M059J (cell line): ENCODE measurements at places on chromosomes 3 and 15. TPM values are rescaled to one million over a fixed set of nuclear protein-coding genes. Genes with fewer than 3 reads are reported as not detected.

DNA sequence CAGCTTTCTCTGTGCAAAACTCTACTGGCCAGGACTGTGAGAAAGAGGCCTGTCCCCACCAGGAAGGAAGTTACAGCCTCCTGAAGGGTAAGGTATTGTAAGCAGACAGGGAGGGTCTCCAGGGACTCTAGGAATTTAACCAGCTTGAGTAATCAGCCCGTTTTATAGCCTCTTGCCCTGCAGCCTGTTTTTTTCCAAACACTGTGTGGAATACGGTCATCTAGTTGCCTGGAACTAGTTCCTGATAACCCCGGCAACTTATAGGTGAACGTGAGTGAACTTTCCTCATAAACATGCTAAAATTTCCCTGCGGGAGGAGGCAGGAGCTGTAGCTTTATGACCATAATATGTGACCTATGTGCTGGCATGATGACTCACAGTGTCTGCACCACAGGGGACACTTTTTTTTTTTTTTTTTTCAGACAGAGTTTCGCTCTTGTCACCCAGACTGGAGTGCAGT, 60.1 kb upstream of the DAZL start:
- peak; percentile 73 for DNase-seq

- DNase-seq: no peak
Observed at GRCh38 chr3:23991306-23991682, 46.2 kb downstream of the NR1D2 start.

GRCh38 chr3:138474163-138474562, 39.7 kb downstream of the ESYT3 start:
- DNase-seq: no peak

CIB2 gene
- 1.9 and 2.2 TPM in 2 replicates for total RNA-seq

ZIC4 gene
- 0.02 TPM in 1 of 2 replicates, not detected in the other for total RNA-seq

- DNase-seq: peak; percentile 69
Observed at GRCh38 chr3:9746330-9746729, 3.4 kb upstream of the OGG1 start.

DNA sequence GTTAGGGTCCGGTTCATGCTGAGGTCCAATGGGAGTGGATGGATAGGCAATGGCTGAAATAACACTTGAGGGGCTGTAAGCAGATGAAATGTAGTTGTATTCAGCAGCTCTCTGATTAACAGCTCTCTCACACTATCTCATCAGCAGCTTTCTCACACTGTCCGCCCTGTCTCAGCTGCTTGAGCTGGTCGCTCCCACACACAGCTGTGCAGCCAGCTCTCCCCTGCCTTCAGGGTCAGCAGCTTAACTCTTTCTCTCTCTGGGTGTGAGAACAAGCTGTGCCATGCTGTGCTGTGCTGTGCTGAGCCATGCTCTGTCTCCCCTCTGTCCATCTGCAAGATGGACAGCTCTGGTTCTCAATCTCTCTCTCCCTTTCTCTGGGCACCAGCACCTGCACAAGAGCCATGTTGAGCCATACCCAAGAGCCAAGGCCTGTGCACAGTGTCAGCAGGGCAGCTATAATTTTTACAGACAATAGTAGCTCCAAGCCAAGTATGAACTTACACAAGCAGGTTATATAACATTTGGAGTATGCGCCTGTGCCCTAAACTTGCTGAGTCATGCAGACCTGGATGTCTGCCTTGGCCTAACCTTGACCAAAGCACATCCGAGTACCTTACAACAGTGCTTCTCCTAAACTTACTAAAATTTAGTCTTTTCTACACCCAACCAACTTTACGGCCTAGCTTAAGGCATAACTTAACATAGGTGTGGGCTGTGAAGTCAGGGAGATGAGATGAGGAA, 291.3 kb upstream of the TRIM42 start:
- DNase-seq: no peak

GRCh38 chr15:94174399-94174802, 57.0 kb upstream of the MCTP2 start:
- peak; percentile 70 for DNase-seq

DNA sequence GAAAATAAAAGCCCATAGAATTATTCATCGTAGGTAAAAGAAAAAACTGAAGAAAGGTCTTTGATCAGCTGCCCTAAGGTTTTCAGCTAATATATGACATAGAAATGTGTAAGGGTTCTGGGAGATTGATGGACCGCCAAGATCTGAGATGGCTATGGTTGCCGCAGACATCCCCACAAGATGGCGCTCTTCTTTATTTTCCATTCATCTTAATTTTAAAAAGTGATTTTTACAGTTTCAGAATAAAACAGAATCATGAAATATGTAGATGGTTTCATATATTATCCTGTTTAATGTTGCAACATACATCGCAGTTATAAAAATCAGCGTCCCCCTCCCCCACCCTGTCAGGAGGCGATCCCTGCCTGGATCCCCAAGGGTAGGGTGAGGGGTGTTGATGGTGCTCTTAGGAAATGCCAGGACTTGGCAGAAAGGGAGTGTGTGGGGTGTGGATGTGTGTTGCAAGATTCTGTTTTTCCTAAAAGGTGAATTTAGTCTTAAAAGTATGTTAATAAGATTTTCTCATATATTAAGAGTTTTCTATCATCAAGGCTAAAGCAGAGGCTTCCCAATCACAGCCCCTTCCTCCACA, 68.8 kb downstream of the ANXA2 start:
- no peak for DNase-seq

DNA sequence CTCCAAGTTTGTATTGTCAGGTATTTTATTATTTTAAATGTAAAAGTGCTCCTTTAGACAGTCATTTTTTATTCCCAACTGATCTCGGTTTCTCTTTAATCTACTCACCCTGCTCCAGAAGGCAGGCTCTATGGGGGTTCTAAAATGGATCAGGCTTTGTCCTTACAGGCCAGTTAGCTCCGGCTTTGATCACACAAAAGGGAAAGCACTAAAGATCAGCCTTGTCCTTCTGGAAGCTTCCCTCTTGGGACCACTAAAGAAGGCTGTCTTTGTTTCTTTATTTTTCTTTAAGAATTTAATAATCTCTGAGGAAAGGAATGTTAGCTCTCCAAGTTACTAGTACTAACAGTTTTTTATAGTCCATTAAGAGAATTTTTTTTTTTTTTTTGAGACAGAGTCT, 560.5 kb upstream of the ZNF717 start:
- DNase-seq: no peak

DNA sequence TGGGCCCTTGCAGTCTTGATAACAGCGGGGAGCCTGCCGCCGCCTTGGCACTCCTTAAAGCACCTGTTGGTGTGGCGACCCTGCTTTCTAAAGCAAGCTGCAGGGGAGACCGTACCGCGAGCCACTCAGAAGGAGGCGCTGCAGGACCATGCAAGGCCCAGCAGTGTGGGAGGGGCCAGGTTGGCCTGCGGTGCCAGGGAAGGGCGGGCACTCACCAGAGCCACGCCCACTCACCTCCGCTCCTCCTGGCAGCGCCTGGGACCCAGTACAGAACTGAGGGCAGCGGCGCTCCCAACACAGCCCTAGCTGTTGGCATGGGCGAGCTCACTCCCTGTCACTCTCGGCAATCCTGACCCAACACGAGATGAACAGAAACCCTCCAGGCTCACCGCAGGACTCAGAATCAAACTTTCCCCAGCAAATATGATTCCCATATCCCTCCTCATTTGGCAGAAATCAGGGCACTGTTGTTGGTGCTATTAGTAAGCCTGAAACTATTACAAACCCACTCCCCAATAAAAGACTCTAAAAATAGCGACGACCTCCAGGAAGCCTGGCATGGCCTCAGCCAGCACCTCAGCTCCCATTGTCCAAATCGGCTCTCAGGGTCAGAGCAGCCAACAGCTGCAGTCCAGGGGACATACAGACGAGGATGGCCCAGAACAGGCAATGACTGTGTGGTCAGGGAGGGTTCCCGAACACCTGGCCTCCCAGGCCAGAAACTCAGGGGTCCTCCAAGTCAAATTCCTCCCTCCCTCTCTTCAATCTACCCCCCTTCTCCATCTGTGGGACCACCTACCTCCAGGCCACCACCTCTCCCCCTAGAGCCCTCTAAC, 77.2 kb downstream of the TBC1D2B start:
- DNase-seq: peak; percentile 22

ATP2B2 gene
- total RNA-seq: not detected in 2 replicates

CHRD gene
- total RNA-seq: 0.42 TPM in 1 of 2 replicates, not detected in the other

- no peak for DNase-seq
Observed at GRCh38 chr15:74855857-74856256, 12.9 kb upstream of the ULK3 start.

DNA sequence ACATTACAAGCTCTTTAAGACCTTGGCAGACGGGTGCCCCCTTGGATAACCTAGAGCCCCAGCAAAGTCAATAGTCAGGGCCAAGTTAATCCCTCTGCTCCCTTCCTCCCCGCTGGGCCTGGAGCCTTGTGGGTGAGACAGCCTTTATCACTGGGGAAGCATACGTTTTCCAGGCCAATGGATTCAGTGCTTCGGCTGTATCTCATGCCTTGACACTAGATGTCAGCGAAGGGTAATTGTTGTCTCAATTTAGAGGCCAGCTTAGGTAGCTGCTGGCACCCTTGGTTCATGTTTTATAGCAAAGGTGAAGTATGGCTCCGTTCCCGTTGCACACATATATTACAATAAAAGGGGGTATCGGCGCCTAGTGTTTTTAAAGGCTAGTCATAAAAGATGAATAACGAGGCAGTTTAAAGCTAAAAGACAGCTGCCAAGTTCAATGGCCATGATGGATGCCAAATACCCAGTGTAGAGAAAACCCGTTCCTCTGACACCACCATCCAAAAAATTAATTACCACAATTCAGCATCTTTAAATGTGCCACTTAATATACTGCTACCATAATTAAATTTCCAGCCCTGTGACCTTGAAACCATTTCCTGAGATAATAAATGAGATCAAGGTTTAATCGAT, 52.3 kb upstream of the BNIP2 start:
- peak; percentile 57 for DNase-seq

- DNase-seq: no peak
Observed at GRCh38 chr15:97991972-97992541, 31.6 kb downstream of the ARRDC4 start.

DCBLD2 gene
- 380 and 529 TPM in 2 replicates for total RNA-seq

- DNase-seq: peak; percentile 26
Observed at GRCh38 chr15:87623832-87624231, 632.7 kb downstream of the NTRK3 start.

DNA sequence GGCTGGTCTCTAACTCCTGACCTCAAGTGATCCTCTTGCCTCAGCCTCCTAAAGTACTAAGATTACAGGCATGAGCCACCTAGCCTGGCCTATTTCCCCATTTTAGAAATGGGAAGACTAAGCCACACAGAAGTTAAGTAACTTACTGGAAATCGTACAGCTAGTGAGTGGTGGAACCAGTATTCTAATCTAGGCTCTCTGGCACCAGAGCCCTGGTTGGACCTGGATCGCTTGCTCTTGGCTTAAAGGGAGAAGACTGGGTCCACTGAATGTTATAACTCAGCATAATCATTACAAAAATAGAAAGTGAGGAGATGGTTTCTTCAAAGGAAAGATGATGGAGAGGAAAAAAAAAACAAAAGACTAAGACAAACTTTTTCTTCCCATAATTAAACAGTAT, 37.4 kb upstream of the CNTN3 start:
- no peak for DNase-seq

TMEM212 gene
- not detected in 2 replicates for total RNA-seq

CDCP1 gene
- 23.7 and 33.5 TPM in 2 replicates for total RNA-seq

DNA sequence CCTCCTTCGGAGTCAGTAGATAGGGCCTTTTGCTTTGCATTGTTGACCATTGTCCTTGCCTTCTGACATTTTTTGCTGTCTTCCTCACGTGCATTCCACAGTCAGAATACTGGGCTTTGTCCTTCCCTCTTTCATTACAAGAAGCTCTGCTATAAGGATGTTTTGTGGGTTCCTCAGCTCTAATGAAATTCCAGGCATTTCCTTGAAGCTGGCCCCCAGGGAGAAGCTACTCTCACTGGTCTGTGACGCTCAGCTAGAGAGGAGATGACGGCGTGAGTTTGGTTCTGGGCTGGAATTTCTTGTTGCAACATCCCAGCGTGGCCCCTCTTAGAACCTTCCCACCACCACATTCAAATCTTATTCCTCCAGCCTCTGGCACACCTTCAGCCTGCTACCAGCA, 210.2 kb downstream of the TJP1 start:
- DNase-seq: peak; percentile 85

- DNase-seq: no peak
Observed at GRCh38 chr3:99818818-99819217, 1.2 kb downstream of the CMSS1 start.

MUC13 gene
- total RNA-seq: 0.20 TPM in 1 of 2 replicates, not detected in the other

CTXN2 gene
- 0.20 TPM in 1 of 2 replicates, not detected in the other for total RNA-seq

GRCh38 chr15:66241908-66242285, 11.7 kb downstream of the MEGF11 start:
- DNase-seq: no peak

STIMATE gene
- total RNA-seq: 3.6 and 15.5 TPM in 2 replicates

SPINK8 gene
- total RNA-seq: not detected in 2 replicates

GRCh38 chr15:89335298-89336041, 846 bp upstream of the POLG start:
- no peak for DNase-seq

- DNase-seq: peak; percentile 19
Observed at GRCh38 chr3:3170998-3171397, 8.5 kb downstream of the CRBN start.

SEMA6D gene
- 1.3 and 2.0 TPM in 2 replicates for total RNA-seq

GRCh38 chr15:69225355-69226022, 65.1 kb downstream of the GLCE start:
- peak; percentile 16 for DNase-seq

GRCh38 chr3:4950948-4951347, 28.3 kb upstream of the BHLHE40 start:
- no peak for DNase-seq

CHDH gene
- 0.07 and 0.17 TPM in 2 replicates for total RNA-seq

GRCh38 chr15:90030376-90030775, 29.3 kb downstream of the ZNF710 start:
- DNase-seq: no peak

DNA sequence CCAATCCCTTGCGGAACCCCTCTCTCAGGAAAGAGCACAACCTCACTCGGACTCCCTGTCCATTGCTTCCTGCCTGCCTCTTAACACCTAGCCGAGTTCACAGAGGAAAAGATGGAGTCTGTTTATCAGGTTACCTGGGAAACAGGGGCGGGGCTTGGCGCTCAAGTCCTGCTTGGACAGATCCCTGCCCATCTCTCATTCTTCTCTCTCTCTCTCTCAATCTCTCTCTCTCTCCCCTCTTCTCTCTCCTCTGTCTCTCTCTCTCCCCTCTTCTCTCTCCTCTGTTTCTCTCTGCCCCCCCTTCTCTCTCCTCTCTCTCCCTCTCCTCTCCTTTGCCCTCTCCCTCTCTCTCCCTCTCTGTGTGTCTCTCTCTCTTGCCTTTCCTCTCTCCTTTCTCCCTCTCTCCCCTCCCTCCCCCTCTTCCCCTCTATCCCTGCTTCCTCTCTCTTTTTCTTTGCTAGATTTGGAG, at the start of gene EFHB:
TSS of gene EFHB (minus strand) at position 120 of the 469 bp plus-strand sequence. CDS start 199 bp downstream, outside the sequence.
- peak; percentile 60 for DNase-seq

TMEM207 gene
- total RNA-seq: not detected in 2 replicates

GPR176 gene
- total RNA-seq: 75.9 and 107 TPM in 2 replicates

CHRNA7 gene
- total RNA-seq: 1.8 and 2.0 TPM in 2 replicates
